Activated B cell treated with CpG ODN at 0.5 μM for 24 hours (primary cell): ENCODE measurements at places on chromosomes 3 and 15.

- DNase-seq: no peak
Observed at GRCh38 chr3:192675958-192676649, 51.2 kb downstream of the FGF12 start.

- DNase-seq: no peak
Observed at GRCh38 chr3:127299276-127299675, 11.4 kb upstream of the PRR20G start.

- DNase-seq: no peak
Observed at GRCh38 chr15:19987389-19988048, 554.1 kb downstream of the GOLGA6L6 start.

DNA sequence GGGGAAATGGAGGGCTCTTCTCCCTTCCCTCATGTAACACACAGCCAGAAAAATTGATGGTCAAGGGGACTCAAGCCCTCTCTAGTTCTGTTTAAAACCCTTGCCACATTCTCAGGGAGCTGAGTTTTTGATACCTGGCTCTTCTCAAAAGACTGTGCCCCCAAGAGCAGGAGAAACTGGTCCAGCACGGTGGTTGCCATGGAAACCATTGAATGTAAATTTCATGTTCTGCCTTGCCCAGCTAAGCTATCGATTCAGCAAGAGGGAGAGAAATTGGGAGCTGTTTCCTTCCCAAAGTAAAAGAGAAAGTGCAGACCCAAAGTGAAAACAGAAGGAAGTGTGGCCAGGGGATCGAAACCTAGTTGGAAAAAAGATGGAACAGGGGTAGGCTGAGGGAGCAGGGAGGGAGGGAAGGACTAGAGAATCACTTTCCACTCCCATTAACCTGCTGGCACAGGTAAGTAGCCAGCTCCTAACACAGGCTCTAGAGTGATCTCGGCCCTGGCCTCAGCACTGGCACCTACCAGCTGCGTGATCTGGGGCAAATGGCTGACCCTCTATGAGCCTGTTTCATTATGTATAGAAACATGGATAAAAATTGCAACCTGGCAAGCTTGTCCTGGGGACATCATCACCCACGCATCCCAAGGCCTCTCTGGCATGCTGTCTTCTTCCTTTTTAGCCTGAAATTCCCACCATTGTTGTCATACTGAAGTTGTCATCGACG lies 140.9 kb downstream of the TPRA1 start:
- no peak for DNase-seq

- no peak for DNase-seq
Observed at GRCh38 chr3:82281205-82281604, 519.8 kb upstream of the GBE1 start.

DNA sequence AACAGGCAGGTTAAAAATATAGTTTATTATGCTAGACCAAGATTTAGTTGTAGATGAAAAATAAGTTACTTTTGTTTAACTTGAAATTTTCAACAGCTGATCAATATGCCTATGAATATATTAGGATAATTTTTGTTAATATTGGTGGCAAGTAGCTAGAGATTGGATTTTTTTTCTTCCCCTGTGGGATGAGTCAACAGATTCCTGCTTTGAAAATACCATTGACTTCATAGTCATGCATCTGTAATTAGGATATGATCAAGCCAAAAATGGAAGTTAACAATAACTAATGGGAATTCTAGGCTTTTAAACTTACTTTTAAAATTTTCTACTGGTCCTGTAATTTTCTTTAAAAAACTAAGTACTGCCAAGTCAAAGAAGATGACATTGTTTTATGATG lies 211.7 kb downstream of the ZIC1 start:
- no peak for DNase-seq

- DNase-seq: no peak
Observed at GRCh38 chr3:58150130-58150809, 60.5 kb downstream of the DNASE1L3 start.

GRCh38 chr3:38313695-38314094 lies 31.6 kb downstream of the SLC22A14 start:
- DNase-seq: no peak

GRCh38 chr15:60376677-60377095 lies 21.1 kb downstream of the ANXA2 start:
- no peak for DNase-seq

DNA sequence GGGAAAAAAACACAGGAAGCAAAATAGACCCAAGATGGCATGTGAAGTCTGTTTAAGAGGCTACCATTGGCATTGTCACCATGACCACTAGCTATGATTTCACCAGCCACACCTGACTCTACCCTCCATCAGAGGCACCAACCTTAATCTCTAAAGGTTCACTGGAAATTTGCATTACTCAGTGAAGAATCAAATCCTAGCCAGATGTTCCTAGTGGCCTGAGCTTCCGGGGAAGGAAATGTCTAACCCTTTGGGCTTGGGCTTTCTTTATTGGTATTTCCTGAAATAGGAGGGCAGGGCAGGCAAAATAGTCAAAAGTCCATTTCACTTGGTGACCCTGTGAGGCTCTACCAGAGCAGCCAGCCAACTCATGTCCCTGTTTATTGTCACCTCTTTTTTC lies 110.9 kb upstream of the PHLDB2 start:
- DNase-seq: no peak

DNA sequence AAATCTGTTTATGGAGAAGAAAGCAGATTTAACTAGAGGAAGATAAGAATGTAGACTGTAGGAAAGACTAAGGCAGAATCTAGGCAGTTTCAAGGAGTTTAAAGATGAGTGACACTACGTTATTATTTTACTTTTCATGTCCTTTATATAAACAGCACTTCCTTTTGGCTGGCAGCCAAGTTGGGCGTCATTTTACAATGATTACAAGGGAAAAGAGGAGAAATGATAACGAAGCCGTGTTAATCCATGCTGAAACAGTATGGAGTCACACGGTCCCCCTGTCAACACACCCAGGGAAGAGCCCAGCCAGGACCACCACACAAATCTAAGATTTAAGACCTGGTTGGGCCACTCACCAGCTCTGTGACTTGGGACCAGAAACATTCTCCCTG lies 83.7 kb upstream of the NEO1 start:
- DNase-seq: no peak

- DNase-seq: no peak
Observed at GRCh38 chr3:133317866-133318265, 82.0 kb upstream of the BFSP2 start.

- DNase-seq: no peak
Observed at GRCh38 chr15:74343127-74343796, 24.2 kb downstream of the CYP11A1 start.

DNA sequence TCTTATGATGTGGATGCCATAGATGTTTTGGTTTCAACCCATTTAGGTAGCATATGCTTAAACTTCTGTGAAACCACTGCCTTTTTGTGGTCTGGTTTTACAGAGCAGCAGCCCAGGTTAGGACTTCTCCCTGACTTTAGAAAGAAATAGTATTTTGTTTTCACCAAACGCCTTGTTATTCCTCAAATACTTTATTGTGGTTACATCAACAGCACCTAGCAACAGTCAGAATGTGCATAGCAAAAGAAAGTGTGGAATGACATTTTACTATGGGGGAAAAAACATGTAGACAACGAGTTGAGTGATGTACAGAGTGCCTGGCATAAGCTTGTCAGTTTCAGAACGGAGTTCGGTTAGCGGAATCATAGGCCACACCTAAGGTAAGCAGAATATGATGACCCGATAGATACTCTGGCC lies 159.2 kb downstream of the TPRG1 start:
- DNase-seq: no peak

GRCh38 chr15:79329171-79329611 lies 18.3 kb downstream of the TMED3 start:
- no peak for DNase-seq
